ENCODE measurements at places on chromosomes 1 and 21. TPM values are rescaled to one million over a fixed set of nuclear protein-coding genes. Genes with fewer than 3 reads are reported as not detected.

CELA2B gene
- total RNA-seq, result not detected

TINAGL1 gene
- total RNA-seq, result 101 TPM

VTCN1 gene
- total RNA-seq, result 0.52 TPM

CLDN17 gene
- total RNA-seq, result not detected

GPBP1L1 gene
- total RNA-seq, result 57.3 TPM

CCDC27 gene
- total RNA-seq, result not detected

NEK2 gene
- 32.1 TPM for total RNA-seq

MFSD2A gene
- 2.2 TPM for total RNA-seq

- DNase-seq, result no peak
Measured at GRCh38 chr1:89121641-89122040, 4.3 kb downstream of the GBP2 start.

GRCh38 chr21:34008618-34009017, 64.8 kb upstream of the MRPS6 start:
- no peak for DNase-seq

DNA sequence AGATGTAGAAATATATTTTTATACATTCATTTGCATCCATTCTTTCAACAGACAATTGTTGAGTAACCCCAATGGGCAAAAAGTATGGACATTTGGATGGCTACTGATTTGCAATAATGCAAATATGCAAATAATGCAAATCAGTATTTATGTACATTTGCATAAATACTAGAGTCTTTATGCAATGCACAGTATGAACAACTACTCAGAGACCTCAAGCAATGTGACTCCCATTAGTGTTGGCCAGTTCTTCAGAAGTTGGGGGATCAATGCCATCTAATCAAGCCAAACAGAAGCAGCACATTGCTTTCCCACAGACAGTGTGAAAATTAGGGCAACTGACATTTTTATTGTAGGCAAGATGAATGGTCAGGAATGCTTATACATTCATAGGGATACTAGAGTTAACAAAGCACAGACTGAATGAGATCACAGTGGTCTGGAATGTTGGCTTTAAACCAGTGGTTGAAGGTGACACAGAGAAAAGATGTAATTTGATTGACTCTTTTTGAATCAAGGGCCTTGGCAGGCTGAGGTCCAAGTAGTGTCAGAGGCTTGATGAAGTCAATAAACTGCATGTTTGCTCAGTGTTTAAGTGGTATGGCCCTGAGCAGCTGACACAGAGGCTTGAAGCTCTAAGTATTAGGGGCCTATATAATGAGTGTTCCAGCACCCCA, 256.6 kb downstream of the CTH start:
- DNase-seq, result no peak

- DNase-seq, result peak; percentile 57
Measured at GRCh38 chr1:201714542-201715329, 114.2 kb upstream of the IPO9 start.

DNA sequence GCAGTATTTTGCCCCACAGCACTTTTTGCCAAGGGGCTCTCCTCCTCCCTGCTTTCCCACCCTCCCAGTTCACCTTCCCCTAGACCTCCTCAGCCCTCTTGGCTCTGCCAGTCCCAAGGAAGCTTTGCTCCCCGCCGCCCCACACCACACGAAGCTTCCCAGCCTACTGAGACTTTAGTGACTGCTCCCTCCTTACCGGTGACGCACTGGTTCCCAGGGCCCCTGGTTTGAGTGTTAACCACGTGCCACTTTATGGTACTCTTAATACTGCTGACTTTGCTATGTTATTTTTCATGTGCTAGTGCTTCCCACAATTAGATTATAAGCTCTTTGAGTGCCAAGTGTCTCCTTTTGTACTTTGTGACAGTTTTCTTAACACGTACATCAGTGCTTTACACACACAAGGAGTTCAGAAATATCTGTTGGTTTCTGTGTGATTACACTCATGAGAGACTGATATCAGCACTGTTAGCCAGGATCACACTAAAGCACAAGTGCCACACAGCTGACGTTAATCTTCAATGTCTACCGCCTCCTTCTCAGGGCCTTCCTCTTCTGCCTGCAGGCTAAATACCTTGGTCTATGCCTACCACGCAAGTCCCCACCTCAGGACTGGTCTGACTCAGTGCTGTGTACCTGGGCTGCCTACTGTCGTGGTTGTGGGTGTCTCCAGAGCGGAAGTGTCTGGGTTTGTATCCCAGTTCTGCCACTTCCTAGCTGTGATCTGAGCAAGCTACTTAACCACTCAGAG, 61.0 kb downstream of the DNTTIP2 start:
- no peak for DNase-seq

GRCh38 chr1:42924851-42925760, 33.6 kb downstream of the SLC2A1 start:
- no peak for DNase-seq

GRCh38 chr1:17513131-17513530, 26.4 kb upstream of the ARHGEF10L start:
- DNase-seq, result no peak

GRCh38 chr1:117683571-117684285, 77.9 kb downstream of the TENT5C start:
- DNase-seq, result no peak

All from Caco-2 (cell line).